ENCODE measurements at places on chromosomes 7 and 10.

GRCh38 chr7:15305002-15305600, 256.7 kb downstream of the AGMO start:
- no peak for DNase-seq

DNA sequence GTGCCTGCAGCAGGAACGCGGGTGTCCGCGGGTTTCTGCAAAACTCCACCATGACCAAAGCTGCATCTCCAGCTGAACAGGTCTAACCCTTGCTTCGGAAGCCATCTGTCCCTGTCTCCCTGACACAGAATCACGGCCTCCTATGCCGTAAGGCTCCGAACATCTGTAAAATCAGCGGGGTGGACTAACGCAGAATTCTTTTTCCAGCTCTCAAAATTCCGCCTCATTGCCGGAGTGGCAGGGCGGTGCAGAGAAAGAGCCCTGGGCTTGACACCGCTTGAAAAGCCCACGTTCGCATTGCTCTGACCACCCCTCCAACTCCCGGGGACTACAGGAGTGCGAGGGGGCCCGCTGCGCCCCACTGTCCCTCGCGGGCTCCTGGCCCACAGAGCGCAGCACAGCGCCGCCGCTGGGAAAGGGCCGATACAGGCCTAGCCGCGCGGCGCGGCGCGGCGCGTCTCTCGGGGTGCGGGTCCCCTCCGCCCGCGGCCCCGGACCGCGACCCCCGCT, 409 bp downstream of the DNMBP start:
- no peak for DNase-seq

- no peak for DNase-seq
These were observed 1.1 kb upstream of the TMEM130 start for GRCh38 chr7:98870807-98871491.

DNA sequence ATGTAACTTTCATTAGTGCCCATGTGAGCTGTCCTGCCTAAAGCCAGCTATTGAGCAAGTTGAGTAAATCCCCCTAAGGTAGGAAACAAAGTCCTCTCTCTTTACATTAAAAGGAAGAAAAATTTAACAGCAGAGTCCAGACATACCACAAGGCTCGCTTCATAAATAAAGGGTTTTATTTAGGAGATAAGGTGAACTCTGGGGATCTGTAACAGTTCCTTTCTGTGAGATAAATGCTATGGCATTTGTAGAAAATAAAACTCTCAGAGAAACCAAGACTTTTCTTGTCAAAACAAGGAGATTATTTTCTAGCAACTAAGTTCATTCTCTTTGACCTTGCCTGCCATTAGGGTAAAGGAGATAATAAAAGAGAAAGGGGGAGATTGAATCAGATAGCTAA, 32.3 kb upstream of the LYZL1 start:
- DNase-seq: no peak

DNA sequence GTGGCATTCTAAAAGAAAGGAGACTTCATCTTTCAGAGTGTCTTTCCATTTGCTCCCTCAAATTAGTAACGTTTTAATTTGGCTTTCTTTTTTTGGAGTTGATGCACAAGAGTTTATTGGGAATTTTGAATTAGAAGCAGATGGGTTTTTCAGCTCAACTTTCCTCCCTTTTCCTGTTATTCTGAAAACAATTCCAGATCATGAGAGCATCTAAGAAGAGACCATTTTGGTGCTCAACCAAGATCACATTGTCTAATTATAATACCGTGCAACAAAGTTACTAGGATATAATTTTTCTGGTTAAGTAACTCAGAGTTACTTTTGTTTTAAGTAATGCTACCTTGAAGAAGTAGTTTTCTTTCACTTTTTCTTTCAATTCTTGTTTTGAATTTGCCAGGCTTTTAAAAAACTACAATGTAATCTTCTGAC, 396.6 kb upstream of the KLF6 start:
- DNase-seq: no peak

Measured in stimulated activated naive B cell treated with anti-CD40 and anti-IgM and Interleukin-4, amounts not matched to agents 10 μg/mL and 1 μg/mL and 100 μg/mL, for 72 hours (primary cell).